Adipocyte (in vitro differentiated cells): ENCODE measurements at places on chromosomes 12 and 14.

DNA sequence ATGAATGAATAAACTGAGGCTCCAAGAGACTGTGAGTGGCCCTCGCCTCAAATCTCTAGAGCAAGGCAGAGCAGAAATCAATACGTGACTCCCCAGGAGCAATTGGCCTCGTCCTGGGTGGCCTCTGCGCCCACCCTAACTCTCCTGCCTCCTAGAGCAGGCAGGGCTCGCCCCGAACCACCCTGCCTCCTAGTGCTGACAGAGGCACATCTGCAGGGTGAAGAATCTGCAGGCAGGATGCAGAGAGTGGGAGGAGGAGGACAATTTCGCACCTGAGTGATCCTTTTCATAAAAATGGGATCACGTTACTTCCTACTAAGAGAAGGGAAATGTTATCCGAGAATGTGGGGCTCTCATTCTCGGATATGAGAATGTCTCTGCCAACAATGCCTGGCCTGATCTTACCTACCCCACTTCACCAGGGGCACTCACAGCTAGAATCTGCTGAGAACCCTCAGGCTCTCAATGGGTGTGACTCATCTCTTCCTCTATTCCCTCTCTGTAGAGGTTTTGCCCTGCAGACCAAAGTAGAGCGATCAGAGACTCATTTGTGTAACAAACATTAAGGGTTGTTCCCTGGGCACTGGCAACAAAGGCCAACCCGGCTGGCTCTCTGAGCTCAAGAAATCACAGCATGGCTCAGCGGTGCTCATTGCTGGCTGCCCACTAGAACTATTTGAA lies 61.7 kb upstream of the BCL2L14 start:
- peak; percentile 28 for DNase-seq

- DNase-seq = peak; percentile 87
Measured at GRCh38 chr12:6451348-6452244, at the start of gene TAPBPL. Gene TAPBPL, plus strand, starts transcription at chr12:6452042. Its CDS starts 207 bp downstream, at chr12:6452249.

- peak; percentile 6 for DNase-seq
Measured at GRCh38 chr12:106498056-106498455, 84.7 kb upstream of the RFX4 start.

DNA sequence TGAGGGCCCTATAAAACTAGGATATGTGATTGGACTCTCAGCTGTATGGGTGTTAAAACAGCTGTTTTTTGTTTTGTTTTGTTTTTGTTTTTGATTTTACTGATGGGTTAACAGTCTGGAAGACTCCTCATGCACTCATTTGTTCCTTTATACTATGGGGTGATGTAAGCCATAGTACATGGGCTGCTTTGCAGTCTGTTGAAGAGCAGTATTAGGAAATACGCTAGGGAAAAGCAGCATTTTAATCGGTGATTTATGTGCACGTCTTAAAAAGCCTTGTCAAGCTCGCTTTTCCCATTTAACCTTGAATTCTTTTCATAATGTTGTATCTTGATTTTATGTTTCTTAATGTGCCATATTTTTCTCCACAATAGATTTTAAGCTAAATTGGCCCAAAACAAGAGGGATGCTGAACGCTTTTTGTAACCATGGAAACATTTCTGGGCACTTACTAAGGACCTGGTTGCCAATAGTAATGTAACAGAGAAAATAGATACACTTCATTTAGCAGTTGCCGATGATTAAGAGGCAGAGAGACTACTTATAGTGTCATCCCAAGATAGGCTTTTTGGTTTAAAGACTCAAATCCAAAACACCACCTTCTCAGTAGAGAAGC lies 244.0 kb downstream of the SNAPC1 start:
- no peak for DNase-seq

DNA sequence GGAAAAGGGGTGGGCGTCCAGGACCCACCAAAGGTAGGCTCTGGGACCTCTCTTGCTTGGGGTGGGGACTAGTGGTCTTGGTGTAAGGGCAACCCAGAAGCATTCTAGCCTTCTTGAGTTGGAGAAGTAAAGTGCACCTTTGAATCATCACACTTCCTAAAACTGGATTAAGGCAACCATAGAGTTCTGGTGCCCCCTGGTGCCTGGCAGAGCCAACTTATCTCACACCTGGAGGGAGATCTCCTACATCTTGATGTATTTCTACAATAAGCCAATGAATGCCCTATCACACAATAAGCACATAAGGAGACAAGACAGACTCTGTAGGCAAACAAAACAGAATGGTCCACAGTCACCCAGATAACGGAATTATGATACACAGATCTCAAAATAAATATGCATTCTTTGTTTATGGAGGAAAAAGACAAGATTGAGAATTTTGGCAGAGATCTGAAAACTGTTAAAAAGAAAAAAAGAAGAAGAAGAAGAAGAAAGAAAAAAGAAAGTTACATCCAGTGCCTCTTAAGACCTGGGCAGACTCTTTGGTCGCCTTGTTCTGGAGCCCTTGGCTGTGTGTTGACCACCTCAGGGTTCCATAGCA lies 95.9 kb upstream of the PPP2R5C start:
- peak; percentile 50 for DNase-seq

DNA sequence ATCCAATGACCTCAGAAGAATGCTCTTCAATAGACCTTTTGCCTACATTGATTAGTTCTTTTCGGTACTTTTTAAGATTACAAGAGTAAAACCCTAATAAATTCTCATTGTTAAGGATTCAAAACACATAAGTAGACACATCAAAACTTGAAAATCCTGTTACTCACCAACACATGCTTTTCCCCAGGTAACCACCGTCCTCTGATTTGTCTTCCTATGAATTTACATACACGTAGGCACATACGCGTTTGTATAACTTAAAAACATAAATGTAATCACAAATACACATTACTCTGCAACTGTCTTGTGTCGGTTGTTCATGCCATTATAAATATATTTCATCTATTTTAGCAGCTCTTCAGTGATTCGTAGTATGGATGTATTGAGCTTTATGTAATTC lies 910 bp upstream of the WASHC4 start:
- DNase-seq = no peak

- DNase-seq = no peak
Measured at GRCh38 chr14:39442293-39442692, 10.1 kb upstream of the FBXO33 start.
